ENCODE measurements at places on chromosomes 2 and 18.

DNA sequence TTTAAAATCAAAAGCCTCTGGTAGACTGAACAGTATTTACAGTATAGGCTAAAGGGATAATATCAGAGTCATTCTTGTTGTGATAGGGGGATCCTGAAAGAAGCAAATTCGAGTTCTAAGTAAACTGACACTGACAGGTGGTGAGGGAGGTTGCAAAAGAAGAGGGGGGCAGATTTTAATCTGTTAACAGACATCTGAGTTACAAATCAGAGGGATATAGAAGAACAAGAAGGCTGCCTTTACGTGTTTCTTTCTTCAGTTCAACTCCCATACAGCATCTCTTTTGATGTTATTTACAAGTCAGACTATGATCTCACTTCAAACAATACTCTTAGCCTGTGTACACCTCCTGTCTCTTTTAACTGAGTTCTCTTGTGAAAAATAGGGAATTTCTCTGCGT, 16.3 kb upstream of the ITGA4 start:
- DNase-seq = no peak

- DNase-seq = no peak
Observed at GRCh38 chr2:128420776-128421175, 102.1 kb upstream of the HS6ST1 start.

DNA sequence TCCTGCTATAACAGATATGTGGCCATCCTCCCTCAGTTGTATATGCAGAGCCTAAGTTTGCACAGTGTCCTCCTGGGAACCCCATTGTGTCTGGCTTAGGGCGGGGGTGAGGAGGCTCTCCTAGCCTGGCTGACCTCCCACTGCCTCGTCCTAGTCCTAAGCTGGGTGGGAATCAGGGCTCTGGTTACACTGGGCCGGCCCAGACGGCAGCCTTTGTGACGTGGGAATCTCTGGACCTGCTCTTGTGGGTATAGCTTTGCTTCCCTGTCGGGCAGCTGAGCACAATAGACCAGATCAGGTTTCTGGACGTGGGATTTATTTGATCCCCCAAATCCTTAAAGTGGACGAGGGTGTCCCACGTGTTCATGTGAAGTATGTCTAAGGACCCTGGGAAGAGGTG, 2.9 kb downstream of the ACKR3 start:
- DNase-seq = no peak

DNA sequence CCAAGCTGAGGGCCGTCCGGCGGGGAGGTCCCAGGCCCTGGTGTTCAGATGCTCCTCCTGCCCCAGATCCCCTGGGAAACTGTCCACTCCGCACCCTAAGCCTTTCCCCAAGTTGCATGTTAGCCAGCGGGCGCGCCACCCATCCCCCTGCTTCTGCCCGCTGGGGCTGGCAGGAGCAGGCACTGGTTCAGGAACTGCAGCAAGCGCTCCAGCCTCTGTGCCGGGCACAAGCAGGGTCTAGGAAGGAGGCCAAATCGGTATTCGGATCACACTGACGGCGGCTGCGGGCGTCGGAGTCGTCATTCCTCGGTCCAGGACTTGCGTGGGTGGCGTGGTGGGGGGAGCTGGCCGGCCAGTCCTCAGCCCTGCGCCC, 53.7 kb downstream of the FAM168B start:
- no peak for DNase-seq

- DNase-seq = no peak
Observed at GRCh38 chr2:176493226-176493825, 224.1 kb downstream of the MTX2 start.

DNA sequence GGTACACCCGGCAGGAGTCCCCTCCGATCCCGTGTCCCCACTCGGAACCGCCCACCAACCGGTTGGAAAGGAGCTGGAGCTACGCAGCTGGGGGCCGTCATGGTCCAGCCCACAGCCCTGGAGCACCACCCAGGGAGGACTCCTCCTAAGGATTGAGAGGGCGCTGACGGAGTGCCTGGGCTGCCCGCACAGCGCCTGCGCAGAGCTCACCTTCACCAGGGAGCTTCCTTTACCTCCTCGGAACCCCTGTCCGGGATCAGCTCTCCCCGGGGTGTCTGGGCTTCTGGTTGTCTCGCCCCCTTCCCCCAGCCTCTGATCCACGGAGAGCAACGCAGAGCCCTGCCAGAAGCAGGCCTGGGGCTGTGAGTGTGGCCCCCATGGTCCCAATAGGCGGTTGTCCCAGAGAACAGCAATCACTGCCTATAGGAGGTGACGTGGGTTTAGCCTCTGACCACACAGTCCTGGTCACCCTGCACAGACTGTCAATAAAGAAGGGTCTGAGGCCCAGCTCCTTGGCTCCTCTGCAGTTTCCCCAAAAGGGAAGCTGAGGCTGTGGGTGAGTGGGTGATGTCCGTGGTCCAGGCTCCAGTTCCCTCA, 14.6 kb downstream of the ALPG start:
- DNase-seq = no peak
